ENCODE measurements at places on chromosomes 16 and 17.

- no peak for DNase-seq
Measured at GRCh38 chr16:89908236-89908635, 10.4 kb upstream of the MC1R start.

- no peak for DNase-seq
Measured at GRCh38 chr17:81213978-81214377, 8.8 kb downstream of the CEP131 start.

DNA sequence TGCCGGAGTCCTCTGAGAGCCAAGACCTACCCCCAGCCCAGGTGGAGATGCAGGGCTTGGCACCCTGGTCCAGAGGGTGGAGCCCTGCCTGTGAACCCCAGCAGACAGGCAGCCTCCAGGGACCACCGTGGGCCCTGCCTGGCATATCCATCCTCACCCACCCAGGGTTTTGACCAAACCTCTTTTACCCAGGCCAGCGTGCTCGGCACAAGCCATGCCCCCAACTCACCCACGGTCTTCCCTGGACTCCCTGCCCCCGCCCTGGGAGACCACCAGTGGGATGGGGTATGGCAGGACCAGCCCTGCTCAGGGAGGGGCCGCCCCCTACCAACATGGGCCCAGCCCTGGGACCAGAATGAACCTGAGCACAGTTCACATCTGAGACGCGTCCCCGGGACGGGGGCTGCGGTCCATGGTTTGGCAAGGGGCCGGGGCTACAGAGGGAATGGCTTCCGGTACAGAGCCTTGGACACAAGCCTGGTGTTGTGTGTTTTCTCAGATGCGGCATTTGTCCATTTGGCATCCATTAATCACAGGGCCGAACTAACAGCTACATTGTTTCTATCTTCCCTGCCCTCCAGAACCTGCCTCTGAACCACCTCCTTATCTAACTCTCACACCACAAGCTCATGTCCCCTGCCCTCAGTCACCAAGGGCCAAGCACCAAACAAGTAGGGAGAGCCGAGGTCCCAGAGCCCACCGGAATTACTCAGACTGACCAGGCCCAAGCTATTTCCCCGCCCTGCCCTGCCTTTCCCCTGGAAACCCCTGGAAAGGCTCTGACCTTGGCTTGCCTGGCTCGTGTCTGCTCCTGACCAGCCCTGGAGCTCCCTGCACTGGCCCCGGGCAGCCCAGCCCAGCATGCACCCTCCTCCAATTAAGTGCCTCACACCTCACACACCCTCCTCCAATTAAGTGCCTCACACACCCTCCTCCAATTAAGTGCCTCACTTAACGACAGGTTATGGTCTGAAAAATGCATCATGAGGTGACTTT is 14.1 kb downstream of the HS3ST6 start:
- DNase-seq, result no peak

GRCh38 chr17:70771804-70772386 is 602.6 kb downstream of the KCNJ2 start:
- DNase-seq, result no peak

DNA sequence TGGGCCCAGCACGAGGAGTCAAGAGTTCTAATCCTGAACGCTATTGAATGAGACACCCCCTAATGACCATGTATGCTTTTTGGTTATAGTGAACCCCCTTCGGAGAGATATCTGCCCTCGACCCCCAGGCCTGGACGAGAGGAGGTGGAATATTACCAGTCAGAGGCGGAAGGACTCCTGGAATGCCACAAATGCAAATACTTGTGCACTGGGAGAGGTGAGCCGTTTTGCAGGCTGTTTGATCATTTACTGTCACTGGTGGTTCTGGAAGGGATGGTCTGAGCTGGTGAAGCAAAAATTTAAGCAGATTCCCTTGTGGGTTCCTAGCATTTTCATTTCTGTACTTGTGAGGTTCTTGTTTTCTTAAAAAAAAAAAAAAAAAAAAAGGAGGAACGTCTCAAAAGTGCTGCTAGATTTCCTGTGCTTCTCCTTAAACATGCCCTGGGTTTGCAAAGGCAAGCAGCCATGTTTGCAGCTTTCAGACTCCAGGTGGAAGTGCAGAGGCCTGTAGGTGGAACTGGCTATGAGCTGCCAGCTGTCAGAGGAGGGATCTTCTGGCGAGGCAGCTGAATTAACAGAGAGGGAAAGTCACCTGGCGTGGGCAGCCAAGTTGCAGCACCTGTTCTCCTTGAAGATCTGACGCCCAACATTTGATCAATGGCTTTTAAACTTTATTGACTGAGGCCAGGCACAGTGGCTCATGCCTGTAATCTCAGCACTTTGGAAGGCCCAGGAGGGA is 3.5 kb downstream of the MARVELD3 start:
- no peak for DNase-seq

DNA sequence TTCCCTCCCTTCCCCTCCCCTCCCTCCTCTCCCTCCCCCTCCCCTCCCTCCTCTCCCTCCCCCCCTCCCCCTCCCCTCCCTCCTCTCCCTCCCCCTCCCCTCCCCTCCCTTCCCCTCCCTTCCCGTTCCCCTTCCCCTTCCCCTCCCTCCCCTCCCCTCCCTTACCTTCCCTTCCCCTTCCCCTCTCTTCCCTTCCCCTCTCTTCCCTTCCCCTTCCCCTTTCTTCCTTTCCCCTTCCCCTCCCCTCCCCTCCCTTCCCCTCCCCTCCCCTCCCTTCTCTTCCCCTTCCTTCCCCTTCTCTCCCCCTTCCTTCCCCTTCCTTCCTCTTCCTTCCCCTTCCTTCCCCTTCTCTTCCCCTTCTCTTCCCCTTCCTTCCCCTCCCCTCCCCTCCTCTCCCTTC is 61.1 kb downstream of the EMP2 start:
- DNase-seq, result no peak

DNA sequence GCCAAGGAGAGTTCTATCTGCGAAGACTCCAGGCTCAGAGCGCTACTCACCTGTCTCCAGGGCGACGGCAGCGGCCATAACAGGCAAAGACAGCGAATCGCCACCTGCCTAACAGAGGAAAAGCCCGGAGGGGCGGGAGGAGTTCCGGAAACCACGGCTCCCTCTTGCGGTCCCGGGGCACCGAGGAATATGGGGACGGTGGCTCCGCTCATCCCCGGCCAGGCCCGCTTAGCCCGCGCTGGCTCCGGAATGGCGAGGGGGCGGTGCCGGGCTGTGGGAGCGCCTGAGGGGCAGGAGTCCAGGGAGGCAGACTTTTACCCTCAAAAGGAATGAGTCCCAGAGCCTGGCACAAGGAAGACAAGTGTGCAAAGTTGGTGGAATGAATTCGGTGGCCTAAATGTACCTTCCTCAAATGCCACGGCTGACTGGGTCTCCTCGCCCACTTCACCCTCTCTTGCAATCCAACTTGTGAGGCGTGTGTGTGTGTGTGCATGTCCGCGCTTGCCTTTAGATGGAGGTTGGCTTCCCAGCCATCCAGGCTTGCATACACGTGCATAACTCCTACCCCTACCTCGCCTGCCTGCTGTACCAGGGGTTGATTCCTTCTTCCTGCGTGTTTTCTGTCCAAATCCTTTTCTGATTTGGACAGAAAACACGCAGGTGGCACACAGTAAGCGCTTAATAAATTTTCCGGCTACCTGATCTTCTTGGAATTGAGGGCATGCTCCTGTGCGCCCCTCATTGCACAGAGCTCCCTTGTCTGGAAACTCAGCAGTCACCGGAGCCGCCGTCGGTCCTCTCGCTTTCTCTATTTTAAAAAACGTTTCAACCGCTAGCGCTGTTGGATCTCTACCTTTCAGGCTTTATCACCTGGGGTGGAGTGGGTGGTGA is 3.5 kb downstream of the C17orf100 start:
- no peak for DNase-seq

Measured in CD4-positive, alpha-beta T cell treated with Interferon gamma for 1 hour (primary cell).